ENCODE measurements at places on chromosomes 3 and 15.

GRCh38 chr3:74027121-74027520 lies 402.4 kb upstream of the PDZRN3 start:
- no peak for DNase-seq

GRCh38 chr3:101689286-101689685 lies 2.8 kb upstream of the RPL24 start:
- DNase-seq: no peak

- DNase-seq: no peak
Measured at GRCh38 chr15:83320404-83320803, 35.9 kb upstream of the BNC1 start.

GRCh38 chr3:64450396-64450956 lies 225.2 kb upstream of the PRICKLE2 start:
- no peak for DNase-seq

DNA sequence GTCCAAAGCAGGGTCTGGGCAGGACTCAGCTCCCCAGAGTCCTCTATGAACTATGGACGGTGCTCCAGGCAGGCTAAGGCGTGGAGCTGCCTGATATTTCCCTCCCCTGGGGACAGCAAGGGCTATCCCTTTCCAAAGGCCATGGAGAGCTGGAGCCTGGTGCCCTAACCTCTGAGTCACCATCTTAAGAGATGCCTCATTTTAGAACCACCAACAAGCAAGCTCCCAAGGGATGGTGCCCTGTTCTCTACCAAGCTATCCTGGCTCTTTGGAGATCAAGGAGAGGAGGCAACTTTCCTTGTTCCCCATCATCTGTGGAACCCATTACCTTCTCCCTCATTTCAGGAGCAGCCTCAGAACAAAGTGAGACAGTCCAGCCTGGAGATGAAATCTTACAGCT lies 15.7 kb downstream of the STARD5 start:
- DNase-seq: no peak

- DNase-seq: no peak
Measured at GRCh38 chr15:52658955-52659354, 20.2 kb downstream of the ATOSA start.

DNA sequence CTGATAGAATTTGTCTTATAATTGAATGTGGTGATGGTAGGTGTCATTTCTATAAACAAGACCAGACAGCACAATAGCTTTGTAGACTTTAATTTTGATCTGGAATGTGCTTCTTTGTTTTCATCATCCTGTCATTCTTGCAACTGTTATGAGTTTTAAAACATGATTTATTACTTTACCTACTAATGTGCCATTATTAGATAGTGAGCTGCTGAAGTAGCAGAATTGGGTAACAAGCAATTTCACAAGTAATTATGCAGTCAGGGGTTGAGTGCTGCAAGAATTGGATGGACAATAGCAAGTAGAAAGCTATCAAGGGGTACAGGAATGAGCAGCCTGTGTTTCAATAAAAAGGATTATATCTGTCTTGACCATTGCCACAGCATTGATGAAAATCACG lies 975.6 kb downstream of the ROBO1 start:
- no peak for DNase-seq
